ENCODE measurements at places on chromosomes 7 and 10.

GRCh38 chr7:147296986-147297385 is 1180.4 kb downstream of the CNTNAP2 start:
- peak; percentile 35 for DNase-seq

DNA sequence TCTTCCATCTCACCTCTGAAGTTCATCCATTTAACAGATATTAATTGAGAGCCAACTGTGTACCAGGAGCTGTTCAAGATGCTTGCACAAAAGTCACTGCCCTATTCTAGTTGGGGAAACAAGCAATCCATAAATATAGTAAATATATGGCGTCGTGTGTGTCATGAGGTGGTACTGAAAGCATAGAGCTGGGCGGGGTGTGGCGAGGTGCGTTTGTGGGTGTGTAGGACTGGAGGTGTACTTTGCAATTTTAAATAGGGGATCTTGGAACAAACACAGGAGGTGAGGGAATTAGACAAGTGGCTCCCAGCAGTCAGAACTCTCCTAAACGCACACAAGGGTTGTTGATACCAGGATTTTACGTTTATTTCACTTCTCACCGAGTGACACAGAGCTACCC is 490 bp upstream of the ZNF239 start:
- DNase-seq, result no peak

DNA sequence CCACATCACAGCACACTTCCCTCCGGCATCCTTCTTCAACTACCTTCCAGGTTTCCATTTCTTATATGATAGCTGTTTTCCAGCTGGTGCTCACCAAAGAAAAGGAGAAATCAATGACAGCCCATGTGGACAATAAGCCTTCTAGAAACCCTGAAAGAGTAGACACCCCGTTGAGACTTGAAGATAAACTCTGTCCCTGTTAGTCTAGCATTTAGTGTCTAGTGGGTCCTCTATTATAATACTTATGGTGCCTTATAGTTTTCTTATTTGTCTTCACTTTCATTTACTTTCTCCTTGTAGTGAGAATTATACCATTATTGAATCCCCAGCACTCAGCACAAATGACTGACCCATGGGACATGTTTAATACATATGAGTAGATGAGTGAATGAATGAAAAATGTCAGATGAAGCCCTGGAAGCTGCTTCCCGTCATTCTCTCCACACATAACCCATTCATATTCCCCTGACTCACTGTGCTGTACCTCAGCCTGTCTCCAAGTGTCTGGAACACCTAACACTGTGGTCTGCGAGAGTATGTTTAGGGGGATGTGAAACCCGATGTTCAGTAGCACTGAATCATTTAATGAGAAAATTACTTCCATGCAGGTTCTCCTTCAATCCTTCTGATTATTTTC is 377.6 kb downstream of the GPR158 start:
- DNase-seq, result no peak

- DNase-seq, result no peak
These were observed 169.5 kb downstream of the BBS9 start for GRCh38 chr7:33298848-33299247.

- DNase-seq, result no peak
These were observed 192.9 kb downstream of the CAMK1D start for GRCh38 chr10:12542133-12542670.

DNA sequence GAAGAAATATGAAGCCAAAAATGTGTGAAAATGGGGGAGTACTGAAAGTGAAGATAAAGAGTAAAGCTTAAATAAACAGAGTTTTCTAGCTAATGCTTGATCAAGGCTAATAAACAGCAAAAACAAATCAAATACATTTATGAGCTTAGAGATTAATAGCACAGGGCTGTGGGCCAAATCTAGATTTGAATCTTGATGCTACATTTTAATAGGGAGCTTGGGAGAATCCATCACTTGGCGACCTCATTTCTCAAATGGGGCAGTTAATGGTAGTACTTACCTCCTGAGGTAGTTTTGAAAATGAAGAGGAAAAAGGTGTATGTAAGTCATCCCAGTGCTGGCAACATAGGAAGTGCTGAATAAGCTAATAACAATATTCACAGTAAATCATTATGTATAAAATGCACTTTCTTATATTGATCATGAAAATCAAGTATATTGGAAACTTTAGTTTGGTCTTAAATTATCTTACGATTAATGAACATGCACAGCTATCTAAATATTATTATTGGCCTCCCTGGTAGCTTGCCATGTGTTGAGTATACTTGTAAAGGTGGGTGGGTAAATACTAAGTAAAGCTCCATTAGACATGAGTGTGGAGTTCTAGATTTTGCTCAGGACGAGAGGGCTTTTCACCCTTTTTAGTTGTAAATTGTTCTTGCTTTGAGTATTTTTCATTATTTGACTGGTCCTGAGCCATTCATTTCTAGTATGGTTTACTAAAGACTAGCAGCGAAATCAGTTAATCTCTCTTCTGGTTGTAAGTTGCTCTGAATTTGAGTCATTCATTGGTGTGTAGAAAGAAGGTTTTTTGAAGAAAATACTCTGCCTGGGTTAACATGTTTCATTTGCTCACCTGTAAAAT is 5.1 kb downstream of the BICC1 start:
- DNase-seq, result no peak

DNA sequence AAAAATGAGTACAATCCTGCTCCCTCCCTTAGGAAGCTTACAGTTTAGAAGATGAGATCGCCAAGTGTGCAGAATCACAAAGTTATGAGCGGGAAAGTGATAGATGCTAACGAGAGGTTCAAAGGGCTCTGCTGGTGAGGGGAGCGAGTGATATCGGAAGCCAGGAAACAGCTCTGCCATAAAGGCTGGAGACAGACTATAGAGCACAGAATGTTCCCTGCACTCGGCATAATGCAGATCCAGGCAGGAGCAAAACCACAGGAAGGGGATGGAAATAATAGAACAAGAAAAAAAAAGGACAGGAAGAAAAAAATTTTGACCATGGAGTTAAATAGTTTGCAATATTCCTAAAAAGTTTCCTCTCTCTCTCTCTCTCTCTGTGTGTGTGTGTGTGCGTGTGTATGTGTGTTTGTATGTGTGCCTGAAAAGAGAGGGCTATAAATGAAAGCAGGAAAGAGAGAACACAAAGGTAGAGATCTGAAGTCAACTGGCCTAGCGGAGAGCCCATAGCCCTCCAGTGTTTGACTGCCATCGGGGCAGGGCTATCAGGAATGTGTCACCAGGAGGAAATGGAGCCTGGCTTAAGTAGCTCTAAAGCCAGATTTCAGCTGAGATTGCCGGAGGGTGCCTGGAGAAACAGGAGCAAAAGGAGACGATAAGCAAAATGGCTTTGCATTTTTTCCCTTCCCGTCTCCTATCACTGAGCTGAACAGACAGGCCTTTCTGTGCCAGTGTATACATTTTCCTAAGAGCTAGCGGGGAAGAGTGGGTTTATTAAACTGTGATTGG is 175.8 kb upstream of the LYZL1 start:
- DNase-seq, result no peak

DNA sequence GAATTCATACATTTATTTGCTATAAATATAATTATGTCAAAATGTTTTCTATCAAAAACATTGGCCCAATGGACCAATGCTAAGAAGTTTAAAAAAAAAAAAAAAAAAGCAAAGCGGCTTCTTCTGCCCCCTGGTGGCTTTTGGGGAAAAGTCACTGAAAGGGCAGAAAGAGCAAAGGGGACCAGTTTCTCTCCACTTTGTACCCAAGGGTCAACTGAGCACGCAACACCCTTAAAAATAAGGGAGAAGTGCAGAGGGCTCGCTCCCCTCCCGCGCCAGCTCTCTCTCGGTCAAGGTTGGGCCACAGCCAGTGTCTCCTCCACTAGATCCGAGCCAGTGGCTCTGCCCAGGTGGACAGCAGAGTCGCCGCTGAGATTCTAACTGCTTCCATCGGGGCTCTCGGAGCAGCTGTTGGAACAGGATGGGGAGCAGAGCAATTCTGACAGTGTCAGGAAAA is 136.4 kb upstream of the FGFR2 start:
- peak; percentile 73 for DNase-seq

DNA sequence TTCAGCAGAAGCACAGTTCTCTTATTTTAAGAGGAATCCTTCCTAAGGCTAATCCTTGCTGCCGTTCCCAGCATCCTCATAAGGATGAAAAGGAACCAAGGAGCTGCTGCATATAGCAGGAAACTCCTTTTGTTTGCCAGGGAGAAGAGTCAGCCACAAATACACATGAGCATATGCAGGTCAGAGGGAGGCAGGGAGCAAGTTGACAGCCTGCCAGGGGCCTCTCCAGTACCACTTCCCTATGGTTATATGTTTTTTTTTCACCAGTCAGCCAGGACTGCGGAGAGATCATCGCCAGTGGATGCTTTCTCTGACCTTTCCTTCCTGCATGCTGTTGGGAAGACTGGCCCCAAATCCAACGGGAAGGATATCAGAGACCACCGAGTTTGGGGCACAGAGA is 39.8 kb downstream of the SLC35B4 start:
- DNase-seq, result no peak

DNA sequence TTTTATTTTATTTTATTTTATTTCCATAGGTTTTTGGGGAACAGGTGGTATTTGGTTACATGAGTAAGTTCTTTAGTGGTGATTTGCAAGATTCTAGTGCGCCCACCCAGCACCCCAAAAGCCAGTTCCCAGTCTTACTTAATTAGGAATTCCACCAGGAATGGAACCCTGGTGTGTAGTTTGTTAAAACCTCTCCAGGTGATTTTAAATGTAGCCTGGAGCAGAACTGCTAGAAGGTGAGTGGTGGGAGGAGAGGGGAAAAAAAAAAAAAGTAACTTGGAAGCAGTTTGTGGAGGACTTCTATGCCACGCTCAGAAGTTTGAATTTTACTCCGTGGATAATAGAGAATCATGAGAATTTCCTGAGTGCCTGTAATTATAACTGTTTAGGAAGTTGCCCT is 5.5 kb upstream of the TEX47 start:
- no peak for DNase-seq

GRCh38 chr10:48844616-48845015 is 95.0 kb downstream of the LRRC18 start:
- no peak for DNase-seq

DNA sequence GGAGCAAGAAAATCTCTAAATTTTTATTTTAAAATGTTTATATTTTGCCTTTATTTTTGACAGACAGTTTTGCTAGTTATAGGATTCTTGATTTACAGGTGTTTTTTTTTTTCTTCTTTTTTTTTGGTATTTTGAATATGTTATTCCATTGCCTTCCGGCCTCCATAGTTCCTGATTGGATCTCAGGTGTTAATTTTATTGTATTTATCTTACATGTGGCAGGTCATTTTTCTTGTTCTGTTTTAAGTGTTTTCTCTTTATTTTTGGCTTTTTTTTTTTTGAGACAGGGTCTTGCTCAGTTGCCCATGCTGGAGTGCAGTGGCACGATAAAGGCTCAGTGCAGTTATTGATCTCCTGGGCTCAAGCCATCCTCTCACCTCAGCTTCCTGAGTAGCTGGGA is 73.9 kb downstream of the MLLT10 start:
- no peak for DNase-seq

DNA sequence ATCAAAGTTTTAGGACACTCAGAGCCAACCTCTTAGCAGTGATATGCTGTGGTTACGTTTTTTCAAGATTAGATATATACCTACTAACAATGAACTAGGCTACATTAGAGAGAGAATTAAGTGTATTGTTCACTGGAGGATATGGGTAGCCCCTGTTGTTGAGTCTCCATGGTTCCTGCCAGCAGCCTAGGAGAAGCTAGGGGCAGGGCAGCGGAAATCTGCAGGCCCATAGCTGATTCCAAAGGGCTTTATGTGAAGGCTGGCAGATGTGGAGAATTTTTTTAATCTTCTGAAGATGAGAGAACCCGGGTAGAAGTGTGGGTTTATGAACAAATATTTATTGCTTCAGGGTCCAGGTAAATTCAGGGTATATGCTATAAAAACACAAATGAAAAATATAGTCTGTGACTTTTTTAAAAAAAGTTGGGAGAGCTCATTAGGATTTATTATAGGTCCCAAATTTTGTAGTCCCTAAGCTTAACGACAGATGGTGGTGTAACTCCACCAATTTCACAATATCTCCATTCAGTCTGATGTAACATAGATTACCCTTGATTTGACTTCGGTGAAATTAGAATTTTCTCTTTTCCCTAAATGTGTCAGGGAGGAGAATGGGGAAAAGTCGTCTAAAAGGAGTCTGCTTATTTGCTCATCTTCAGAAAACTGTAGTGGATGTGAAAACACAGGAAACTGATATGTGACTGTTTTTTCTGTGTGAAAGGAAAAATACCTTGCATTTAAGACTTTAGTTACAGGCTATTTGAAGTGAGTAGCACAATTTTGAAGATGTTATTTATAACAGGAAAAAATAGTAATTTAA is 163.0 kb upstream of the PPP1R3A start:
- peak; percentile 68 for DNase-seq

DNA sequence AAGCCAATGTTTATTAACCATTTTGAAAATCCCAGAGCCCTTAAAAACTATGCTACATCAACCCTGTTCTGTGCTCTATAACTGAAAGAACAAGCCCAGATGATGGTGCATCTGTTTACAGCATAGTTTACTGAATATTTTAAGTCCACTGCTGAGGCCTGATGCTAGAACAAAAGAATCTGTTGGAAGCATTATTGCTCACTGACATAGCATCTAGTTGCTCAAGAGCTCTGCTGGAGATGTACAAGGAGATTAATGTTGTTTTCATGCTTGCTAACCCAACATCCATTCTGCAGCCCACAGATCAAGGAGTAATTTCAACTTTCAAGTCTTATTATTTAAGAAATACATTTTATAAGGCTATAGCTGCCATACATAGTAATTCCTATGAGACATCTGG is 181.3 kb upstream of the FEZF1 start:
- peak; percentile 5 for DNase-seq

GRCh38 chr10:125149680-125150047 is 10.7 kb downstream of the CTBP2 start:
- no peak for DNase-seq

DNA sequence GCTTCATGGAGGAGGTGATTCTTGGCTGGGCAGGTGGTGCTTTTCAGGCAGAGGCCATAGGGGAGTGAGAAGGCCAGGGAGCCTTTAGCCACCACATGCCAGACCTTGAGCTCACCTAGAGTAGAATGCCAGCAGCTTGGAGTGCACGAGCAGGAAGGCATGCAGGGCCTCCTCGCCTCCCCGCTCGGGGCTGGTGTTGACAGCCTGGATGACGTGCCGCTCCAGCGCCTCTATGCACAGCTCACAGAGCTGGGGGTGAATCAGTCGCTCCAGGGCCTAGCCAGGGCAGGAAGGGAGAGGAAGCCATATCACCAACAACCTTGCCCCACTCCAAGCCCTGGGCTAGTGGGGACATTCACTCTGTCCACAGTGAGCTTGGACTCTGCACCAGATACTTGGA is 15.7 kb downstream of the HPS1 start:
- no peak for DNase-seq

DNA sequence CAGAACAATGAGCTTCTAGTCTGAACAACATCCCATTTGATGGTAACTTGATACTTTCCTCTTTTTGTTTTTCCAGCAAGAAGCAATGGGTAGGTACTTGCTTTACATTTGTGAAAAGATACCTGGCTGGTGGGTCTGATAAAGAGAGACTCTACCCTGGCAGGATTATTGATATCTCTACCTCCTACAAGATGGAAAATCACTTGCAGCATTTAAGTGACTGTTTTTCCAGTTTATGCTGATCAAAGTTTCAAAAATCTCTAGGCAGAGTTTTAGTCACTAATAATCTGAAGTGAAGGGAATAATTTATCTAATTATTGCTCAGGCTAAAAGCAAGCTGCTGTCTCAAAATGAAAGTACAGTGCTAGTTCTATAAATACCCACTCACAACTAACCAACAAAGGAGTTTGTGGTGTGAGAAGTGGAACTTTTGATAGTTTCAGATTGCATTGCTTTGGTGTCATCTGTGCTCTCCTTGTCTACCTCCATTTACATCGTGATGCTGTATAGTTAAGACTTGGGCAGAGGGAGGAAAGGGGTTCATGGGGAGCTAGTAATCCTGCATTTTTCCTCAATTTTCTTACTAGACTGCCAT is 86.0 kb upstream of the ANKRD1 start:
- DNase-seq, result no peak

- DNase-seq, result no peak
These were observed 51.7 kb downstream of the SMURF1 start for GRCh38 chr7:99092064-99092720.

Data from GM03348 (cell line).